NCI-H526 (cell line): ENCODE measurements at places on chromosomes 16 and 17.

GRCh38 chr16:52203096-52203495, 343.8 kb downstream of the TOX3 start:
- no peak for DNase-seq

DNA sequence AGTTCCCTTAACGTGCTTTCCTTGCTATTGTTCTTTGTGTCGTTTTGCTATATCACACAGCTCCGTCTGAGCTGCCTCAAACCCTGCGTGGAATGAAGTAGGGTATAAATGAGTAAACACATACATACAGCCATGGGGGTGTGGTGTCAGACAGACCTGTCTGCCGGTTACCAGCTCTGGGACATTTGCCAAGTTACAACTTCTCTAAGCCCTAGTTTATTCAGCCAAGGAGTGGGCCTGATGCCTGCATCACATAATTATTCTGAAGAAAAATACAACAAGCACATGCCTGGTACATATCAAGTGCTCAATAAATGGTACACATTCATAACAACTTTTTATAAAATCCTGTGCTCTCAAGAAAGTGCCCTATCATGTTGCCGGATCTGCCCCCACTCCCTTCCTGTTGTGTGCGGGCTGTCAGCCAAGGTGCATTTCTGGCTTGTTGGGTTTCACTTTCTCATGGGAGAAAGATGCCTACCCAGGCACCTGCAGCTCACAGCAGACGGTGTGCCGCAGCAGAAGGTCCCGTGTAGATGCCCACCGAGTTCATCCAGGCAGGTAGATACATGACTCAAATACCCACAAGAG, 30.5 kb downstream of the SMPD3 start:
- DNase-seq: no peak

- no peak for DNase-seq
Observed at GRCh38 chr17:60087882-60088669, 9.4 kb upstream of the HEATR6 start.

DNA sequence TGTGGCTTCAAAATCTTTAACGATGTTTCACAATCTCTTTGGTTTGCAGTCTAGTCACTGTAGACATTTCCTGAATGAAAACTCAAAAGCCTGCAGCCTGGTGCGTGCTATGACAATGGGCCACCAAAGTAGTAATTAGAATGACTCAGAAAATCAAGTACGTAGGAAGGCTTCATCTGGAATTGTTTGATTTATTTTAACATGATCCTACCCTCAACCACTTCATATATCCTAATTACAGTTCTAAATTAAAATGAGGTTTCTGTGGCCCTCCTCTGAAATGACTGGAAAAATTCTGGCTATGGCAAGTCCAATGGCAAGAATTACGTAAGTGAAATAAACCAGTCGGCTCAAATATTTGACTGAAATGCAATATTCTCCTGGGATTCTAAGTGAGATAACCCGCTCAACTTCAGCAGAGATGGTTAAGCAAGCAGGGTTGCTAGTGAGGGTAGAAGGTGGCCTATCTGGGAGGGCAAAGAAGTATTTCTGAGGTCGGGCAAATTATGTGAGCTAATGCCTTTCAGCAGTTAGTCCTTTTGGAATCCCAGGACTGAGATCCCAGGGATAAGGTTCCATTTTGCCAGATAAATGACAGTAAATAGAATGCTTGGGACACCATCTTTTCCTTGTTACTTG, 145.6 kb upstream of the MYOCD start:
- no peak for DNase-seq

DNA sequence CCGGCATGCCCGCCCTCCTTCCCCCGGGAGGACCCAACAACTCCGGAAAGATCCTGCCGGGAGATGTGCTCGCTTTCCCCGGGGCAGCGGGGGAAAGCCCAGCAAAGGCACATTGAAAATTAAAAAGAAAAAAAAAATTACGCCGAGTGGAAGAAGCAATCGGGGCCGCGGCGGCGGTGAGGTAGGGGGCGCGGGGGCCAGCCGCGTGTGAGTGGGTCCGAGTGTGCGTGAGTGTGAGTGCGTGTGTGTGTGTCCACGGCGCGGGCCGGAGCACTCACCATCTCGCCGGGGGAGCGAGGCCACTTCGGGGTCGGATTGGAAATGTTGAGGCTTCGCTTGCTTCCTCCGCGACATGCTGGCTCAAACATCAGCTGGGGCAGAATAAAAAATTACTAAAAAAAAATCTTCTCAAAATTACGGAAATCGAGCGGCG, at the start of gene SALL1:
SALL1 (minus strand) TSS at position 383 of the 433 bp plus-strand sequence; CDS start at position 354, 29 bp downstream.
- DNase-seq: no peak

DNA sequence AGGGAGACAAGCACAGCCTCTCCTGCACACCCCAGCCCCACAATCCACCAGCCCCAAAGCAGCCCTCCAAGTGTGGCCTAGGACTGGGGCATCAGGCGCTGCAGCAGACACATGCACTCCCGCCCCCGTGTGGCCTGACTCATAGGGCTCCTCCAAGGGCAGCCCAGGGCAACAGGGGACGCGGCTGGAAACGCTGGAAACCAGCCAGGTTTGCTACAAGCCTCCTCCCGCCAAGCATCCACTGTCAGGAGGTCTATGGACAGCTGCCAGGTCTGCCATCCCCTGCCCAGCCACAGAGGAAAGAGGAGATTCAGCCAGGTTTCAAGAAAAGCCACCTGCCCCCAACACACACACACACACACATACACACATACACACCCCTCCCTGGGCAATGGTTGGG, 25.8 kb downstream of the SRCIN1 start:
- DNase-seq: no peak

GRCh38 chr17:17201907-17202306, 4.2 kb downstream of the PLD6 start:
- no peak for DNase-seq

- DNase-seq: no peak
Observed at GRCh38 chr17:74921769-74922168, 1.3 kb downstream of the USH1G start.

DNA sequence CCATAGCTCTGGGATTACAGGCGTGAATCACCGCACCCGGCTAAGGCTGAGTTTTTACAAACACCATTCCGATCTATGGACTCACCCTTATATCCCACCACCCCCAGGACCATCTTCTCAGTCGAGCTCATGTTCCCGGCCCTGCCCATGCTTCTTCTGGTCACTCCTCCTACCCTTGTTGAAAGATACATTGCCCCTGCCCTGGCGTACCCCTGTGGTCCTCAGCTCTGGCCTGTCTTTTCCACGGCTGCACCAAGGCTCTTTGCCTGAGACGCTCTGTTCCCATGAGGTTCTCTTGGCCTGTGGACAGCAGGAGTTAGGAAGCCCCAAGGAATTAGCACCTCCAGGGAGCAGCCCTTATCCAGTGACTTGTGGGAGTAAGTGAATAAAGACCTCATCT, 379.4 kb upstream of the TNRC6C start:
- no peak for DNase-seq

- no peak for DNase-seq
Observed at GRCh38 chr17:2937331-2938003, 125.9 kb downstream of the OR1D5 start.

DNA sequence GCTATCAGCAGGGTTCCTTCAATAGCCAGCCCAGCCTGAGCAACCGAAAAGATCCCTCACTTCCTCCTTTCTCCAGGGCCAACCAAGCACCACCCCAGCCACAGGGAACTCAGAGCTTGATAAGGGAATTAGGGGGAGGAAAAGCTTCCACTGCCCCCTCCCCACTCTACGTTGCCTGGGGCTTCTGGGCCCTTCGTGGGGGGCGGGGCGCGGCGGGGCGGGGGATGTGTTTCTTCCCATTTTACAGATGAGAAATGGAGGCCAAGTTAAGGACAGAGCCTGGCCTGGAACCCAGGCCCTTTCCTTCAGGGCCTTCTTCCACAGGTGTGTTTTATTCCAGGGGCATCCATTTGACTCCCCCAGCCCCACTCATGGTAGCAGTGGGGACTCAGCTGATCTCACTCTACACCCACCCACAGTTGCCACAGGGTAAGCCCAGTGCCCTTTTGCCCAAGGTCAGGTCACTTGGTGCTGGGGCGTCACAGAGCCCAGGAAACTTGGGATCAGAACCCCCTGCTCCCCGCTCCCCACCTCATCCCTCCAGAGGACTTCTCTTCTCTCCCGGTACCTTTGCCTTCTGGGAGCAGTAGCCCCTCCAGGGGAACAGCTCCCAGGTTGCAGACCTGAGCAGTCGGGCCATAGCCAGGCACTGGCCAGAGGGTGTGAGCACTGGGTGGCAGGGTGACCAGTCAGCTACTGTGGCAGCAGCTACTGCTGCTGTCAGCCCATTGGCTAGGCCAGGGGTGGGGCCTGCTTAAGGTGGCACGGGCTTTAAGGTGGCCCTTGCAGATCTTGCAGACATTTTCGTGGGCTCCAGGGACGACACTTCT, at the start of gene LDHD:
LDHD (minus strand) TSS at position 700 of the 830 bp plus-strand sequence; CDS start at position 640, 60 bp downstream.
- peak; percentile 44 for DNase-seq

DNA sequence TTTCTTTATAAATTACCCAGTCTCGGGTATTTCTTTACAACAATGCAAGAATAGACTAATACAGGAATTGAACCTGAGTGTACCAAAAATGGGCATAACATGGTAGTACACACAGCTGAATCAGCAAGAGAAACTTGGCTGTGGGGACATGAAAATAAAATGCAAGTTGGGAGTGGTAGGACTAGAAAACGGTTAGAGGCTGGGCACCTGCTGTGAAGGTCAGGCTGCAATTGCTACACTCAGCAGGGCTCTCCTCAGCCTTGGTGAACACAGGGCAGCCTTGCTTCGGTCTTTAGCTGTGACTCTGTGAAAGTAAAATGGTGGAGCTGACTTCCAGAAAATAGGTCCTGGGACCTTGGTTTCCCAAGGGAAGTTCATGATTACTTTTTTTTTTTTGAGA, 45.6 kb downstream of the CNGB1 start:
- no peak for DNase-seq

- DNase-seq: no peak
Observed at GRCh38 chr17:60439501-60439900, 17.2 kb downstream of the CHCT1 start.

- peak; percentile 62 for DNase-seq
Observed at GRCh38 chr17:9576521-9577372, at the start of gene CFAP52. TSS of gene CFAP52 (plus strand) at chr17:9576642. CDS start at chr17:9576696, 54 bp downstream.
